ENCODE measurements at places on chromosomes 11 and 22. TPM values are rescaled to one million over a fixed set of nuclear protein-coding genes. Genes with fewer than 3 reads are reported as not detected.

Gene ACTN3
- total RNA-seq: 0.26 TPM

Gene SAA2
- total RNA-seq: not detected

Gene XPNPEP3
- total RNA-seq: 25.8 TPM

Gene CSNK2A3
- total RNA-seq: 1.7 TPM

Gene OR1S2
- total RNA-seq: not detected

Gene KRTAP5-11
- not detected for total RNA-seq

Gene ROBO4
- total RNA-seq: not detected

Gene MAP6
- total RNA-seq: not detected

Gene CHRDL2
- total RNA-seq: not detected

Gene GRIK4
- not detected for total RNA-seq

Gene CADM1
- total RNA-seq: 0.91 TPM

Gene RBM7
- 72.3 TPM for total RNA-seq

Gene GGT5
- total RNA-seq: 0.04 TPM

Gene CAT
- 25.1 TPM for total RNA-seq

Gene EMID1
- not detected for total RNA-seq

Gene MIOX
- total RNA-seq: 0.32 TPM

Gene LARGE2
- 1.1 TPM for total RNA-seq

Gene OR51I1
- total RNA-seq: not detected

Gene TEX12
- 0.32 TPM for total RNA-seq

Gene TST
- total RNA-seq: 2.1 TPM

Gene OR4D5
- total RNA-seq: not detected

Gene TRPC6
- total RNA-seq: not detected

Gene FREY1
- 1.5 TPM for total RNA-seq

Gene RABL2B
- total RNA-seq: 27.6 TPM

Gene MB
- not detected for total RNA-seq

Gene TRMT2A
- total RNA-seq: 84.4 TPM

Gene TESMIN
- 2.9 TPM for total RNA-seq

Gene SHANK2
- total RNA-seq: not detected

Gene GGTLC2
- not detected for total RNA-seq

Gene SMCO4
- total RNA-seq: 24.6 TPM

Gene IRAG1
- not detected for total RNA-seq

Gene CDCA5
- total RNA-seq: 111 TPM

Gene TUBA8
- 2.6 TPM for total RNA-seq

Gene E2F8
- total RNA-seq: 18.0 TPM

Gene DAGLA
- total RNA-seq: 0.09 TPM

Gene CRYAB
- total RNA-seq: not detected

Gene KDELR3
- 1.1 TPM for total RNA-seq

Gene CCDC73
- not detected for total RNA-seq

Gene CARD16
- total RNA-seq: 11.6 TPM

Gene CXCR5
- 18.9 TPM for total RNA-seq

Gene PNPLA2
- 26.2 TPM for total RNA-seq

Gene PTPRCAP
- total RNA-seq: 80.1 TPM

Gene CRYBB2
- total RNA-seq: 0.30 TPM

Gene PAK1
- 38.2 TPM for total RNA-seq

Measured in activated CD4-positive, alpha-beta T cell treated with anti-CD3 and anti-CD28 coated beads for 36 hours (primary cell).